ENCODE measurements at places on chromosomes 13 and 19. TPM values are rescaled to one million over a fixed set of nuclear protein-coding genes. Genes with fewer than 3 reads are reported as not detected.

Gene UBA52
- 907 TPM for total RNA-seq

Gene DCLK1
- total RNA-seq: not detected

Gene ZNF134
- total RNA-seq: 18.9 TPM

Gene MATK
- total RNA-seq: 0.21 TPM

Gene B3GNT3
- total RNA-seq: 0.67 TPM

Gene KLHL1
- total RNA-seq: not detected

GRCh38 chr19:4583961-4584669, 24.6 kb upstream of the SEMA6B start:
- DNase-seq: no peak

DNA sequence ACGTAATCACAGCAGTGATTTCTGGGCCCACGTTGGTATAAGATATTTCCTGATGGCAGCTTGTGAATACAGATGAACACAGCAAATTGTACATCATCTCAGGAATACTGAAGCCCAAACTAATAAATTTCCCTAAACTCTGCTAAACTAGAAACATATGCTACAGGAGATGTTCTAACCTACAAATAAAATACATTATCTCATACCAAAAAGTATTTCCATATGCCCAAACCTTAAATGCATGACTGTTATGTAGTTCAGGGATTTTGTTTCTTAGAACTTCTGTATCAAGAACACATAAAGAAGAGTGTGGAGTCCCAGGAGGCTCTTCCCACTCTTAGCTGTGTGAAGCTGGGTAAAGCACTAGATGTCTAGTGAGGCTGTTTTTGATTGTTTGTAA, 138.4 kb downstream of the RFC3 start:
- DNase-seq: no peak

DNA sequence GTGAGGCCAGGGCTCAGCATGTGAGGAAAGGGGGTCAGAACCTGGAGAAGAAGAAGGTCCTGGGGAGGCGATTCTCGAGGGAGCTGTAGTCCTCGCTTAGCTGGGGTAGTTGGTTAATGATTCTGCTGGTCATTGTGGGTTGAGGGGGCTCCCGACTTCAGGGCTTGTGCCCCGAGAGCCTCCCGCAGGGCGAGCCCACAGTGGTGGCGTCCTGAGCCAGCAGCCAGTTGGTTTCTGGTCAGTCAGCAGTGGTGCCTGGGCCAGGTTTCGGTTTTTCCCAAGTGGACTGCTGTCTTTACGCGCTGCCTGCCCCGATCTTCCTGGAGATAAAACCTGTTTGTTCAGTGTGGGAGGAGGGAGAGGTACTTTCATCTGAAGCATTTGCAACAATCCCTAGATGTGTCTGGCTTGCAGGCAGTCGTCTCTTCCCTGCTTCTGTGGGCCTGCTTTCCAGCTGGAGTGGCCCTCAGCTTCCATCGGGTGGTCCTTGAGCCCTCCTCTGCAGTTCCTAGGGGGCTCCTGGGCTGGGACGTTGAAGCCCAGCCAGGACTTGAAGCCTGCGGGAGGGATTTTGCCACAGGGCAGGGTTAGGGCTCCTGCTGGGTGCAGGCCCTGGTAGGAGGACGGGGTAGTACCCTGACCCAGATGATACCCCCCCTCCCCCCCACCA, 3.2 kb downstream of the PTBP1 start:
- DNase-seq: no peak

DNA sequence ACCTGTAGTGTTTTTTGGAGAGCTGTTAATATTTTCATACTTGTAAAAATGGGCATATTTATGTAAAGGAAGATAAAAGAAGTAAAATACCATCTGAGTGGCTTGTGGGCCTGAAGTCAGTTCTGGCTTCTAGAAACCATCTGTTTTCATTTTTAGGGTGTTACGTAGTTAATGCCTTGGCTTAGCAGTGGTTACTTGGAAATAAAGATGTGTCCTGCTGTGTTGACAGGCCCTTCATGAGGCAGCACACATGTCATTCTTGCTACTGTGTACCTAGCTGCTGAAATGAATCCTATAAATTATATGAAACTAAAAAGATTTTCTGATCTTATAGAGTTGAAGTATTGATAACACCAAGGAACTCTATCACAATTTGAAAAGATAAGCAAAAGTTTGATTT, 16.0 kb downstream of the ILF3 start:
- no peak for DNase-seq

DNA sequence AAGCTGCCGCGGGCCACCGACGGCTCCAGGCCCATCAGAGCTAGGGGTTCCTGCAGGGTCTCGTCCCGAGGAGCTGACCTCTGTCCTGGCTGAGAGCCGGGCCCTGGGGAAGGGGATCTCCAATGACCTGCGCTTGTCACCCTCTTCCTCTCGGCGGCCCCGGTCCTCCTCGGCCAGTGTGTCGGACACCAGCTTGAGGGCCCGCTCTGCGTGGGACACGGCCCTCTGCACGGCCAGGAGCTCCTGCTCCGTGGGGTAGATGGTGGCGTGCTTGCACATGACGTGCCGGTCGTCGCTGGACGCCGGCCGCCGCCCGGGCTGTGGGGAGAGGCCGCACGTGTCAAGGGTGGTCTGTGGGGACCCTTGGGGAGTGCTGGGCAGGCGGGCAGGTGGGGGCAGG, 32.7 kb upstream of the MATK start:
- no peak for DNase-seq

DNA sequence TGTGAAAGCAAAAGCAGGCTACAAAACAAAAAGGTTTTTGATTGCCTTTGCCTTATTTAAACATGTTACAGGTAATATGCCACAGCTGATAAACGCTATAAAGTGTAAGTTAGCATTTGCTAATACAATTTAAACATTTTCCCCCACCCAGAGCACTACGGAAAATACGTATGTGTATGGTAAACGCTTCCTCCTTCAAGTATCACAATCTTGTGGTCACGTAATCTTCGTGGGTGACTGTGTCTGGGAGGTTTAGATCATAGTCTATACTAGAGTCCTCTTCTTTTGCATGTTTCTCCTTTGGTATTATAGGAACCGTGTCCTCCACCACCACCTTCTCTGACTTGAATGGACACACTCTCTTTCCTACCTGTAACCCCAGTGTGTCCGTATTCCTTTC, 38.1 kb upstream of the POSTN start:
- DNase-seq: no peak

- no peak for DNase-seq
These were observed 95.9 kb downstream of the UGGT2 start for GRCh38 chr13:95957331-95957730.

DNA sequence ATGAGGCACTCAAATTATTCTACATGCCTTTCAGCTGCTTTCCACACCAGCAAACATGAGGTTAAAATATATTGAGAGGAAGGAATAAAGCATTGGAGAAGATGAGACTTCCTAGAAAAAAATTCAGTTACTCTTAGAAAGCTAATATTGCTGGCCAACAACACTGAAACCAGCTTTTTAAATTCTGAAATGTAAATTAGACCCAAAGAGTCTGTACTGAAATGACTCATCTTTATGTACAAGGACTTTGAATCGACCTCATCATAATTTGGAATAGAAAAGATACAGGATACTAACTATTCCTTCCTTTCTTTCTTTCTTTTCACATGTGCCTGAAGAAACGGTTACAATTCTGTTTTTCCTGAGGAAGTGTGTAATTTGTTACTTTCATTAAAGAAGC, 6.5 kb upstream of the HSPH1 start:
- no peak for DNase-seq

GRCh38 chr13:103283451-103283820, 217.2 kb upstream of the SLC10A2 start:
- DNase-seq: no peak

DNA sequence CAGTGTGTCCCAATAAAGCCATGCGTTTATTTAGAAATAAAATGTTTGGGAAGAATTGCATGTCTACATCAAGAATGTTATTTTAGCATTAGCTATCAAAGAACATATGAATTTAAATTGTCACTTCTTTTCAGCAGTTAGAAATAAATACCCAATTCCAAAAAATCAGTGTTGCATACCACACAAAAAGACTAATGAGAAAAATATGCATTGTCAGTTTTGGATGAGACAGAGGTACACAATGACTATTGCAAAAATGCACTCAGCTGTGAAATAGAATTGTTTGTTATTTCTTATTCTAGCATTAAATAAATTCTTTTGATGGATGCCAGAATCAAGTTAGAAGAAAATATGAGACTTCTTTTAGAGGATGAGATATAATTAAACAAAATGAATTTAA, 833.9 kb downstream of the SLITRK1 start:
- DNase-seq: no peak

DNA sequence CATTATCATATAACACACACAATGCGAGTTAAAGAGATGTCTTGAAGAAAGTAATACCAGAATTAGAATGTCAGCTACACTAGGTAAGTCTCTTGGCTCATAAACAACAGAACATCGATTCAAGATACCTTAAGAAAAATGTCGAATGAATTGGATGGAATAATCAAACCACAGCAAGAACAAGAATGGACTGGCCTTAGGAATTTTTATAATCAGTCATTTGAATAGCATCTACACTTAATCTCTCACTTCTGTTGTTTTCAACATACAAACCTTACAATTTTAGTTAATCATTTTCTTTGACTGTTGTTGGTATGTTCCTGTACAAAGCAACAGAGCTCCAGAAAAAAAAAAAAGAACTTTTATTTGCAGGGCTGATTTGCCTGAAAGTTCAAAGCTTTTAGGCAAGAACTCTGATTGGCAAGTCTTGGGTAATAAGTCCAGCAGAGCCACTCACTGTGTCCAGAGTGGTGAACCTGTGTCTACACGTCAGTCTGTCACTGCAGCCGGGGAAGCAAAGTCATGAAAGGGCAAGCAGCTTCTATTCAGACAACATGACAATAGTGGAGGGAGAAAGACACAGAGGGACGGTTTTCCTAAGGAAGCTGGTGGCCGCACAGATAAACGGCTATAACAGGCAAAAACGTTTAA, 1026.1 kb upstream of the MIR17HG start:
- DNase-seq: no peak

DNA sequence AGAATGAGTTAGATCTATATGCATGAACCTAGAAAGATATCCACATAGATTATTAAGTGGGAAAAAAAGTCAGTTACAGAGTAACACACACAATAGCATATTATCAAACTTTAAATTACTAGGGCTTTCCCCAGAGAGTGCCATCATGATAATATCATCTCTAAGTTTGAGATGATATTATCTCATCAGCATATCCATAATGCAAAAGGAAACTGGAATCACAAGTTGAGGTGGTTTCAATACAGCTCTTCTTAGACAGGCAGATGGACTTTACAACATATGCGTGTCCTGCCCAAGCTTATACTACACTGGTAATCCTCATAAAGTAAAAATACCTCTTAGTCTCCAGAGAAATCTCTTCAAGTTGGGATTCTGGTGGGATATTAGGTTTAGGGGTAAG, 236.2 kb upstream of the SERP2 start:
- no peak for DNase-seq

DNA sequence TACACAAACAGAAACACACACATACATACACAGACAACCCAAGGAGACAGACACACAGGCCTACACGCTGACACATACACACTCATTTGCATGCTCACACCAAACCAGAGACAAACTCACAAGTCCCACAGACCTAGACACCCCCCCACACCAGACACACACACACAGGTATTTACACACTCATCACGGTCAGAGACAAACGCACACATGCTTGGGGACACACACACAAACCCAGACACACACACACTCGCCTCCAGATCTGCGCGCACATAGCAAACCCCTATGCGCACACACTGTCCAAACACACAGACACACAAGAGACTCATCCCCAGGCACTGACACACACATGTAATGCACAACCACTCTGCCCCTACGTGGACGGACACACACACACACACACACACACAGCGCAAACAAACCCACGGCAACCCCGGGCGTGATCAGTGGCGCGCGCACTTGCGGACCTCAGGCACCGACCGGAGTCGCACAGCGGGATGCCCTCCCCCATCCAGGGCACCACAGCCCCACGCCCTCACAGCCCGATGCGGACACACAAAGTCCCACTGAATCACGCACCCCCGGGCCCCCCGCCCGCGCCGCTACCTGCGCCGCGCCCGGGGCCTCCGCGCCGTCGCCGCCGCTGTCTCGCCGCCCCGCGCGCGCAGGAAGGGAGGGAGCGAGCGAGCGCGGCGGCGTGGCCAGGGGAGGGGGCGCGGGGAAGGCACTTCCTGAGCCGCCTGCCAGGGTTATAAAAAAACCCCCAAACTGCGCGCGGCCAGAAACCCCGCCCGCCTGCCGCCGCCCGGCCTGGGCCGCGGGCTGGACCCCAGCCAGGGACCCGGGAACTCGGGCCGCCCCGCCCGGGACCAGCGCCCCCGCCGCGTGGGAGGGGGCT, at the start of gene ADAMTS10:
TSS of gene ADAMTS10 (minus strand) at position 675 of the 895 bp plus-strand sequence. CDS start 5,005 bp downstream, outside the sequence.
- no peak for DNase-seq

- DNase-seq: no peak
These were observed 18.0 kb downstream of the CATSPERD start for GRCh38 chr19:5738423-5738822.

DNA sequence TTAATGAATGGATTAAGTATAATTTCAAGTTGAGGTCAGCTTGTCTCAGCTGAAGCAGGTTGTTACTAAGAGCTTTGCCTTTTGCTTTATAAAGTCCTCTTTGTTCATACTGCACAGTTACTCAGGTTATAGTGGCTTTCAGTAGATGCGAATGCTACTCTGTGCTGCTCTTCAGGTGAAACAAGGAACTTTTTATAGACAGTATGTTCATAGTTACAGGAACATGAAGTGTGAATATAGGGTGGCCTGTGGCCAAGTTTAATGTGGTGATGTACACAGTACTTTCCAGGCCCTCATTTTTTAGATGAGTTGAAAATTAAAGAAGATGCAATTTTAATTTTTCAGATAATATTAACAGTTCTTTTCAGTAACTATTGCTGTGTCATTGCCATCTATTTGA, 20.8 kb downstream of the SUGT1 start:
- DNase-seq: no peak

DNA sequence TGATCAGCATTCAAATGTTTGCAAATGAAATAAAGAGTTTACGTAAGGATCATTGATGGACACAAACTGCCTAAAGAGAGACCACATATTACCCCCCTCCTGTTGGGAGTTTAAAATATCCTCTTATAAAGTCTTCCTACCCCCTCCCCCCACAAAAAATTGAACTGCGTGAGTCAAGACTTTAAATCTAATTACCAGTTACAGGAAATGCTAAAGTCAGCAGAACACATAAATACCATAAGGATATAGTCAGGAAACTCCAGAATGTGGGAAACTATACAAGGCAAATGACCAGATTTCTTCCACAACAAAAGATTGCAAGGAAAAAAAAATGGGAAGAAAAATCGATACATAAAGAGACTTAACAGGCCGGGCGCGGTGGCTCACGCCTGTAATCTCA, 44.4 kb upstream of the FARP1 start:
- DNase-seq: no peak

GRCh38 chr13:40923867-40924266, 95.2 kb downstream of the ELF1 start:
- no peak for DNase-seq

GRCh38 chr19:41144403-41144802, 30.2 kb downstream of the CYP2F1 start:
- DNase-seq: peak; percentile 51

Data from Panc1 (cell line).